Mesothelial cell of epicardium (in vitro differentiated cells): ENCODE measurements at places on chromosomes 16 and 17. TPM values are rescaled to one million over a fixed set of nuclear protein-coding genes. Genes with fewer than 3 reads are reported as not detected.

TUBB3 gene
- total RNA-seq: 24.5 to 26.4 TPM (median 24.7 TPM) in 3 replicates

DNA sequence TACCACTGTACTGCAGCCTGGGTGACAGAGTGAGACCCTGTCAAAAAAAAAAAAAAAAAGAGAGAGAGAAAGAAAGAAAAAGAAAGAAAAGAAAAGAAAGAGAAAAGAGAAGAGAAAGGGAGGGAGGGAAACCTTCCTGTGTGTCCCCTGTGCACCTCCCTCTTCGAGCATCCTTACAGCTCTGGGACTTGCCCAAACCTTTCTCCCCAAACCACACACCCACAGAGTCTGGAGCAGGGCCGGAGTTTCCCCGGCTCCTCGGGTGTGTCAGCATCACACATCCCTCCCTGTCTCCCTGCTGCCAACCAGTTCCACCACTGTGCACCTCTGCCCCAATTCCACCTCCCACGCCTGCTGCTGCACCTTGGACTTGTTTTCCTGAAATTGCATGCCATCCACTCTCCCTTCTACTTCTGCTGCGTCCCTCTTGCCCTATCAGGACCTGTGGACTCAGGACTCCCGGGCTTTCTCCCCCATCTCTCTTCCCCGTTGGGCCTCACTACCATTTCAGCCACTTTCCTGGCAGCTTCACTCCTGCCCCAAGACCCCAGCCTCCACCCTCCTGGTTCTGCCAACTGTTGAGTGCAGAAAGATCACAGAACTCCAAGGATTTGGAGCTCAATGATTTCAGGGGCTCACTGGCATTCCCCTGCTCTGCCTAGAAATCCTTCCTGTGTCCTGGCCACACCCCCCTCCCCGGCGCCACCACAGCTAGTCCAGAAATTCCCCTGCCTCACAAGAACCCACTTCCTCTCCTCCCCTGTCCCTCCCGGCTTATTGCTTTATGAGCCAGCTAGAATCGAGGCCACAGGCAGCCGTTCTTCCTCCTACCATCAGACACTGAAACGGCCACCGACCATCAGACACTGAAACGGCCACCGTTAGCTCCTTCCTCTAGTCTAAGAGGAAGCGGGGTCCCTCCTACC is 3.7 kb upstream of the CDK3 start:
- peak; percentile 64 for DNase-seq
- peaks cover 11% of the 10 kb centered on the region for H3K4me1 ChIP-seq
- no peaks in the 10 kb centered on the region for H3K27me3 ChIP-seq
- peaks cover 16% of the 10 kb centered on the region for H3K36me3 ChIP-seq
- H3K4me3 ChIP-seq: peak overlapping the region; percentile 9
- H3K27ac ChIP-seq: peak overlapping the region; percentile 94

ACSM3 gene
- total RNA-seq: 115 to 122 TPM (median 118 TPM) in 3 replicates

SLC13A2 gene
- total RNA-seq: not detected in 3 replicates

GRCh38 chr16:75774197-75774596 is 47.9 kb upstream of the CPHXL start:
- no peak for DNase-seq
- H3K4me3 ChIP-seq: no peak overlapping the region
- H3K4me1 ChIP-seq: no peaks in the 10 kb centered on the region

C17orf78 gene
- not detected in 3 replicates for total RNA-seq

GRCh38 chr16:54927125-54928015 is 3.3 kb upstream of the IRX5 start:
- H3K27ac ChIP-seq: peak overlapping the region; percentile 90
- DNase-seq: no peak
- peaks cover 48% of the 10 kb centered on the region for H3K4me1 ChIP-seq

MAP2K6 gene
- 21.2 to 24.1 TPM (median 21.7 TPM) in 3 replicates for total RNA-seq

ERN2 gene
- total RNA-seq: 0.16 to 0.32 TPM (median 0.31 TPM) in 3 replicates

- no peaks in the 10 kb centered on the region for H3K36me3 ChIP-seq
- DNase-seq: no peak
- no peak overlapping the region for H3K27ac ChIP-seq
- no peaks in the 10 kb centered on the region for H3K4me1 ChIP-seq
- H3K27me3 ChIP-seq: no peaks in the 10 kb centered on the region
These were observed 6.5 kb downstream of the CD79B start for GRCh38 chr17:63925615-63926014.

DNA sequence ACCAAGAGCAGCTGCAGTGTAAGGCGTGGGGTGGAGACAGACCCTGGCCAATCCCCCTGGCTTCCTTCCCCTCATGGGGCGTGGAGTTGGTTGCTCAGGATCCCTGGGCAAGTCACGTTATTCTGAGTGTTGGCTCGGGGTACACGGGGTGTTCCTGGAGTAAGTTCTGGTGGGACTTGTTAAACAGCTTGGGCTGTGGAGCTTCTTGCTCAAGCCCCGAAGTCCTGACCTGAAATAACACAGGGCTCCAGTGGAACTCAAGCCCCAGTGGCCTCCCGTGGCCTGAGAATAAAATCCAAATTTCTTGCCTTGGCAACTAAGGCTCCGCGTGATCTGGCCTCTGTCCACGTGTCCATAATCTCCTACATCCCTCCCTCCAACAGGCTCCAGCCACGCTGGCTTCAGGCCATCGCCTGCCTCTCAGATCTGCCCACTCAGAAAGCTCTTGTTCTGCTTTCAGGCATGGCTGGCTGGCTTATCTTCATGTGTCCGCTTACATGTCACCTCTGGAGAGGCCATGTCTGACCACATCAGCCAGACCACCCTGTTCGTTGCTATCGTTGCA is 49.3 kb upstream of the BCO1 start:
- no peak for DNase-seq
- H3K4me1 ChIP-seq: peaks cover 5% of the 10 kb centered on the region
- no peaks in the 10 kb centered on the region for H3K27me3 ChIP-seq
- H3K36me3 ChIP-seq: no peaks in the 10 kb centered on the region

DNA sequence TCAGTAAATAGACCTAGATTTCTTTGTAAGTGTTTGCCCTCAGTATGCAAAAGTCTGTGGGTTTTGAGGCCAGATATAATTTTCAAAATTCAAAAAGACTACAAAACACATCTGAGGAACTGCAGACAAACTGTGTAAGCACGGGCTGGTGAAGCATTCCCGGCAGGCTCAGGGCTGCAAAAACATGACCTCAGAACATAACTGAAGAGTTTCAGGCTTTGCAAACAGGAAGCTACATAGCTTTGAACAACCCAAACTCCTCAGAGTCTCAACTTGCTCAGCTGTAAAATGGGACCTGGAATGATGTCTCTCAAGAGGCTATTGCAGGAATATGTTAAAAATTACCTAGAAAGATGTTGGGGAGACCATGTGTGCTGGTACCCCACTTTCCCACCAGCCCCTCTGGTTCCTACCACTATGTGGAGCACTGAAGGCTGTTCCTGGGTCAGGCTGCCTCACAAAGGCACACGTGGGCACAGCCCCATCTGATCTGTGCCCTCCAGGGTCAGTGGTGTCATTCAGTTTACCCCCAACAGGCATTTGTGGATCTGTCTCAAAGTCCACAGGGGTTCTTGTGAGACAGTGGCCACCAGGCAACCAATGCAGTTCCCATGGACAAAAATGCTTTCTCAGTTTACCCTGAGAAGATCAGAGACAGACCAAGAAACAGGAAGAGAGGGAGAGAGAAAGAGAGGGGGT is 72.9 kb downstream of the CREBBP start:
- H3K27ac ChIP-seq: peak overlapping the region; percentile 32
- H3K4me3 ChIP-seq: no peak overlapping the region
- no peaks in the 10 kb centered on the region for H3K27me3 ChIP-seq
- peaks cover 8% of the 10 kb centered on the region for H3K4me1 ChIP-seq
- no peak for DNase-seq
